ENCODE measurements at places on chromosomes 7 and 10.

- no peak for DNase-seq
These were observed 430.3 kb upstream of the AKR1E2 start for GRCh38 chr10:4395731-4396130.

- no peak for DNase-seq
These were observed 1165.4 kb downstream of the XPNPEP1 start for GRCh38 chr10:108757946-108758345.

- no peak for DNase-seq
These were observed 44.1 kb downstream of the ZNF33B start for GRCh38 chr10:42594246-42594650.

- DNase-seq, result no peak
These were observed 97.7 kb downstream of the SH3PXD2A start for GRCh38 chr10:103757531-103758293.

DNA sequence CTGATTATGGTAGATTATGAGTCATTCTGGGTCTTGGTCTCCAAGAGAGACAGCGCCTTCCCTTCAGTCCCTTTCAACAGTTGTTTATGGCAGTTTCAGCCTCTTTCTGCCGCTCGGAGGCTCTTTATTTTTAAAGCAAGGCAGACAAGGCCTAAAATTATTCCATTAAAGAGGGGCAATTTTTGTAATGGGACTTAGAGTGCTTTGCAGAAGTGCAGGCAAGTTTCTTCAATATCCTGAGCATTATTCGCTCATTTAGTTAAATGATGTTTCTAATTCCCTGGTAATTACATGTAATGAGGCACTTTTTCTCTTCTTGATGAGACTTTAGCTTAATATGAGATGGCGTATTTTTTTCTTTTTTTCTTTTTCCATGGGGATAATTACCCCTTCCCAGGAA lies 33.6 kb downstream of the BUB3 start:
- DNase-seq, result no peak

GRCh38 chr7:133948588-133948987 lies 178.6 kb upstream of the LRGUK start:
- no peak for DNase-seq

GRCh38 chr7:70113536-70113935 lies 515.3 kb downstream of the AUTS2 start:
- DNase-seq, result no peak

- no peak for DNase-seq
These were observed 5.6 kb downstream of the TMEM229A start for GRCh38 chr7:124027236-124027635.

DNA sequence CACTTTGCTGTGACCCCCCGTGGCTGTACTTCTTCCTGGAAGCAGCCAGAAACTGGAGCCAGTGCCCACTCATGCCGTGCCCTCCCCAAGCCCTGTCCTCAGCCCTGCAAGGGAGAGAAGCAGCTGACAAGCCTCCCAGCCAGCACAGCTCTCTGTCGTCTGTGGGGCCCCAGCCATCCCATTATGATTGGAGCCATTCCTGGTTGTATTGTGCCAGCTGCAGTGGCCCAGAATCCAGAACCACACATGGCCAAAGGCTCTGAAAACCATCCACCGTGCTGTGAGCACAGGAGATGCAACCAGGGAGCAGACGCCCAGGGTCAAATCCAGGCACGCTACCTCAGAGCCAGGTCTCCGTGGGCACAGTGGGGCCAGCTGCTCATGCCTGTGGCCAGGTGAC lies 18.7 kb downstream of the GRID2IP start:
- no peak for DNase-seq

DNA sequence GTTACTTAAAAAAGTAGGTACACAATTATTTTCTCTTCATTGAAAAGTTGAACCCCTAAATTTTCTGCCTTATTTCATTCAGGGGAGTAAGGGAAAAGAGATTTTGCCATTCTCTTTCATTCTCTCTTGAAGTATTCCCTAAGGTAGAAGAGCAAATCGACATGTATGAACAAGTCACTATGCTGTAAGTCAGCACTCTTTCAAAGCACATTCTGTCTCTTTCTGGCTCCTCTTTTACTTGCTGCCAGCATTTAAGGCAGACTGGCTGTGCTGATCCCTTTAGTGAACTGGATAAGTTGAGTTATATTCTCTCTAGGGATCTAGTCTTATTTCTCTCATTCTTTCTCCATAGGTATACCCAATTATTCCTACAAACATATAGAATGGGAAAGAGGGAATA lies 222.3 kb upstream of the ZWINT start:
- no peak for DNase-seq

DNA sequence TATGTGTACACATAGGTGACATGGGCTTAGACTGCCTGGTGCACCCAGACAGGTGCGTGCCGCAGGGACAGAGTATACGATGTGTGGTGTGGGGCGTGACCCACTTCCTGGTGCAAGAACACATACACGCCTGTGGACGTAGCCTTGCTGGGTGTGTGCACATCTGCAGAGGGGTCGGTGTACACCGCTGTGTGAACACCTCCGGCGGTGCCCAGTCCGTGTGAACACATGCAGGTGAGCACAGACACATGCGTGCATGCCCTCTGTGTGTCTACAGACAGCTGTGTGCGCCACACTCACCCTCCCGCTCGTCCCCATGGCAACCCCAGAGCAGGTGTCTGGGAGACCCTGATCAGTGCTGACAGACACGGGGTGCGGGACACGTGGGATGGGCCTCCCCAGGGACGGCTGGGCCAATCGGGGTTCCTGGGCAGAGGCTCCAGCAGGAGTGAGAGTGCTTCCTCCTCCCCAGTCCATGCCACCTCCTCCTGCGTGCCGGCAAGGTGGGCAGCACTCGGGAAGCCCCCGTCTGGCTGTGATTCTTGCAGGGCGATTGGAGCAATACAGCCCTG lies 23.4 kb downstream of the ELFN1 start:
- no peak for DNase-seq

DNA sequence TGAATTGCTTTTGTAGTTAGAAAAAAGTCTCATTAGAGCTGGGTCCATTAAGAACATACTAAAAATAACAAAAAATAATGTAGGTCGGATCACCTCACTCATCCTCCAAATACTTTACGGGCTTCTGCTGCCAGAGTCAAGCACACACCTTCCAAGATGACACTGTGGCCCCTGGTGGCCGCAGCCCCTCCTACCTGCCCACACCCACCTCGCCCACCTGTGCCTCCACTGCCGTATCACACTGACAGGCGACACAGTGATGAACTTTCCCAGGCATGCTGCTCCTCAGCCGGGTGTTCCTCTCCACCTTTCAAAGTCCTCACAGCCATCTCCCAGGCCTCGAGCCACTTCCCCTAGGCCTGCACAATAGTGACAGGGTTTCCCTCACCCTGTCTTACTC lies 60.9 kb downstream of the STK17A start:
- no peak for DNase-seq

DNA sequence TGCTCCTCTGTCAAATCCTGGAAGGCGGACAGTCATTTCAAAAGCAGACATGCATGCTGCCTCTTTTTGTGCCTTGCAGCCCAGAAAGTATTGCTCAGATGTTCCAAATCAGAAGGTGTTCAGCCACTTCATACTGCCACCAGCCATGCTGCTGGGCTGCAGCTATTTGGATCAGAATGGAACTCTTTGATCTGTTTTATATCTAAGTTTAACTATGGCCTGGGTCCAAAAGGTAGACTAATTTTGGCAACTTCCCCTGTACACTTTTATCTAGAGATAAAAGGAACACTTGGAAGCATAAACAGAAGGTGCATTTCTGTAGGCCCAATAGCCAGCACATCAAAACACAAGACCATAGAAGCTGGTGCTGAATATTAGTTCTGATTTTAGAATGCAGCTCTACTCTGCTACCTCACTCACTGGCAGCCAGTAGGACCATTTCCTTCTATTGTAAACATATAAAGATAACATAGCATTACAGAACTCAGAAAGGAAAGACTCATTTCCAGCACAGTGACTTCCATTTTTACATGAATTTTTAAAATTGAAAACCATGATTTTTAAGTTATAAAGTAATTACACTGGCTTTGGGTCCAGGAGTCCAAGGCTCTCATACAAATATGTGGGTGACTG lies 143.1 kb upstream of the CAV2 start:
- DNase-seq, result no peak

DNA sequence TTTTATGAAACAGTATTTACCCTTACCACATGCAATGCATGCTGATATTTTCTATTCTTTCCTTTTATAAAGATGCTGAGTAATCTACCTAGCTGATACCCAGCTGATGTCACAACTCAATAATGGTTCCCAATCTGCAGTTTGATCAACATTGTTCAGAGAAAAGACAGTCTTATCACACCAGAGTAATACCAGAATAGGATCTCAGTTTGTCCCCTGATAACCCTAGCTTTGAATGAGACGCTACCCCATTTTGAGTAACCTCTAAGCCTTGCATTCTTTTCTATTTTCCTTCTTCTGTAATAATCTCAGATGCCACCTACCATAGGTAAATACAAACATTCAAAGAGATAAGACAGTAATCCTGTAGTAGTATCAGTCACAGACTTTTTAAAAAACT lies 99.6 kb upstream of the RELN start:
- DNase-seq, result no peak

DNA sequence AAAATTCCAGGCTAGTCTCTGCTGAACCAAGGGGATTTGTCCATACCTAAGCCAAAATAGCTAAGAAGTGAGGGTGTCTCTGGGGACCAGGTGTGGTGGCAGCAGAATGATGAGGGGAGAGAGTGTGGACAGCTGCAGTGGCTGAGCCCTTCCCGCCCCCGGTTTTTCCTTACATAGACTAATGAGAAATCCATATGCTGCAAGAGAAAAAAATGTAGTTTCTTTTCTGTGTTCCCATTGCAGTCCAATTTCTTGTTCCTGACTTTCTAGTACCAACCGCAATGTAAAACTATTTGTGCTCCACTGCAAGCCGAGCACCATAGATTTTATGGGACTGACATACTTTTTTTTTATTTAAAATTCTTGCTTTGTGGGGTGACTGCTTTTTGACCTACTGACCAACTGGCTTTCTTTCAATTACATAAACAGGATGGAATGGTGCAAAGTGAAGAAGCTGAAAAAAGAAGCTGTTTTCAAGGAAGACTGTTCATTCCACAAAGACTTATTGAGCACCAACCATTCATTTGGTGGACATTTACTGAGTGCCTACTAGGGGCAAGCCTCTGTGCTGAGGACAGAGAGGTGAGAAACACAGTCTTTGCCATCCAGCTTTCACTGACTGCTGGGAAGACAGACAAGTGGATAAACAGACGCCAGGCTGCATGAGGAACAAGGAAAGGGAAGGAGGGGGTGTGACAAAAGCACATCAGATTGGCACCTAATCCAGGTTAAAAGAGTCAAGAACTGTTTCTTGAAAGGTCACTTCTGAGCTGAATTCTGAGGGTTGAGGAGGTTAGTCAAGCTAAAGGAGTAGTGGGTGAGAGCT lies 9.8 kb downstream of the CEP41 start:
- no peak for DNase-seq

GRCh38 chr7:19572566-19572965 lies 136.3 kb downstream of the POLR1F start:
- DNase-seq, result no peak

Data from stimulated activated CD8-positive, alpha-beta memory T cell treated with anti-CD3 and anti-CD28 coated beads, Interleukin-15, amount 100 ng/mL, for 48 hours (primary cell).